Germinal center (tissue), 1 donor: ENCODE measurements at places on chromosomes 12 and 14.

GRCh38 chr12:712172-712863, 40.1 kb upstream of the WNK1 start:
- DNase-seq = no peak

DNA sequence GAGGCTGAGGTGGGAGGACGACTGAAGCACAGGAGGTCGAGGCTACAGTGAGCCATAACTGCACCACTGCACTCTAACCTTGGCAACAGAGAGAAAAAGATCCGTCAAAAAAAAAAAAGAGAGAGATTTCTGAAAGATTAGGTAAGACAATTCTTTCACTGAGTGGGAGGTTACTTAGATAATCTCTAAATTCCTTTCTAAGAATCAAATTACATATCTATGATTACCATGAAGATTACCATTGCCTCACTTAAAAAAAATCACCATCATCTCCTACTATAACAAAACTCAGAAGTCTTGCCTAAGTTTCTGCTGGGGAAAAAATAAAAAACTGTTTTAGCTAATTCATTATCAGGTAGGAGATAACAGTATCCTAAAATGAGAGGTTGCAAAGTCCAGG, 366.7 kb downstream of the DUSP6 start:
- DNase-seq = no peak

GRCh38 chr12:101781834-101782233, 42.6 kb upstream of the SYCP3 start:
- DNase-seq = no peak

- no peak for DNase-seq
Observed at GRCh38 chr12:8629486-8630033, 16.9 kb upstream of the AICDA start.

DNA sequence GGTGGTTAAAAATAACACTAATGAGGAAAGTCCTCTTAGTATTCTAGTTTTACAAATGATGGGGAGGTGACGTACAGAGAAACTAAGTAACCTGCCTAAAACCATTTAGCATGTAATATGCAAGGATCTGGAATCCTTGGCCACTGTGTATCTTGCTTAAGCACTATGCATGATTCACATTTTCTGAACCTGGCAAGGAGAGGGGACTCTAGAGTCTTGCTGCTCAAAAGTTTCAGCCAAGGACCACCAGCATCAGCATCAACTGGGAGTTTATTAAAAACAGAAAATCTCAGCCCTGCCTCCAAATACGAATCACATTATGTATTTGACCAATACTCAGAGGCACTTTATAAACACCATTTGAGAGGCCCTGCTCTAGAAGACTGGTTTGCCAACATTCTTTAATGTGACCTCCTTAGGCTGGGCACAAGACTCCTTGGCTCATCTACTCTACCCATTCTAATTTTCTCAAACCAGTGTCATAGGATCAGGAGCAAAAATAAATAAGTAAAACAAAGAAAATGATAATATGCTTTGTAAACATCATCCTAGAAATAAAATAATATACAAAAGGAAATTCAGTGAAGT, 52.9 kb downstream of the ABCC9 start:
- DNase-seq = no peak

DNA sequence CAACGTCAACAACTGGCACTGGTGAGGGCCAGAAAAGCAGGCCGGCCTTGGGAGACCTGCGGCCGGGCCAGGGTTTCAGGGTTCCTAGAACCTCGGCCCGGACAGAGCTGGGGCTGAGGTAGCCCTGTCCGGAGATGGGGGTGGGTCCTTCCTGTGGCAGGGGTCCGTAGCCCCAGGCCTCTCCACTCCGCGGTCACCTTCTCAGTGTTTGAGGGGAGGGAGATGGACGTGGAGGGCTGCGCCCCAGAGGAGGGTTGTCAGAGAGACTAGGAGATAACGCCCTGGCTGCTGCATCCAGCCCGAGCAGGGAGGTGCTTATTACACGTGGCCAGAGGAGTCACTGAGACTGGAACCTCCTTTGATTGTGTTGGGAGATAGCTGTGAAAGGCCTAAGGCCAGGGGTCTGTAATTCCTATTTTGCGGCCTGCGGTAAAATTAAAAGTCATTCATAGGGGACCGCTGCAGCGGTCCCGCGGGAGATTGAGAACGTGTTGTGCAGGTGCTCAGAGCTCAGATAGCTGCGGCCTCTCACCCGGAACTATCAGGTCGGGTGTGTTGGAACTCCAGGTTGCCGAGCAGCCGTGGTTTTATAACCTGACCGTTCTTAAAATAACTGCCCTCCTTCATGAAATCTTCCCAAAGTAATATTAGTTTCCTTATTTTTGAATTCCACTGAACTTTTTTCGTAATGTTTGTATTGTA, 507 bp downstream of the AHSA1 start:
- DNase-seq = peak; percentile 47

DNA sequence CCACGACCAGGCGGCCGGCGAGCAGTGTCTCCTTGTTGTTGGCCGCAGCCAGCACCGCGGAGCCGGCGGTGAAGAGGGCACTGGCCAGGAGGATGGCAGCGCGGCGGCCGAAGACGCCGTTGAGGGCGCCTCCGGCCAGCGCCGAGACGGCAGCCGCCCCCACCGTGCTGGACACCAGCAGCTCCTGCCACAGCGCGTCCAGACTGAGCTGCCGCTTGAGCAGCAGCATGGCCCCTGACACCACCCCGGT, 691 bp downstream of the SLC2A13 start:
- DNase-seq = no peak

DNA sequence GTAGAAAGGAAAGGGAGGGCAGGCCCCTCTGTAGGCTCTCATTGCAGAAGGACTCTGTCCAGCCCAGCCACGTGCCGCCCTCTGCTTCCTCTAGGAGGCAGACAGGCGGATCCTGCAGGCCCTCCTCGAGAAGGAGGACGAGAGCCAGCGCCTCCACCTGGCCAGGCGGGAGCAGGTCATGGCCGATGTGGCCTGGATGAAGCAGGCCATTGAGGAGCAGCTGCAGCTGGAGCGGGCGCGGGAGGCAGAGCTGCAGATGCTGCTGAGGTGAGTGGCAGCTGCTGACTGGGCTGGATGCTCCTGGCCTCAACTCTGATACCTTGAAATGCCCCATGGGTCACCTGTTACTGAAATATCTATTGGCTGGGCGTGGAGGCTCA, 10.9 kb downstream of the TCHP start:
- no peak for DNase-seq

DNA sequence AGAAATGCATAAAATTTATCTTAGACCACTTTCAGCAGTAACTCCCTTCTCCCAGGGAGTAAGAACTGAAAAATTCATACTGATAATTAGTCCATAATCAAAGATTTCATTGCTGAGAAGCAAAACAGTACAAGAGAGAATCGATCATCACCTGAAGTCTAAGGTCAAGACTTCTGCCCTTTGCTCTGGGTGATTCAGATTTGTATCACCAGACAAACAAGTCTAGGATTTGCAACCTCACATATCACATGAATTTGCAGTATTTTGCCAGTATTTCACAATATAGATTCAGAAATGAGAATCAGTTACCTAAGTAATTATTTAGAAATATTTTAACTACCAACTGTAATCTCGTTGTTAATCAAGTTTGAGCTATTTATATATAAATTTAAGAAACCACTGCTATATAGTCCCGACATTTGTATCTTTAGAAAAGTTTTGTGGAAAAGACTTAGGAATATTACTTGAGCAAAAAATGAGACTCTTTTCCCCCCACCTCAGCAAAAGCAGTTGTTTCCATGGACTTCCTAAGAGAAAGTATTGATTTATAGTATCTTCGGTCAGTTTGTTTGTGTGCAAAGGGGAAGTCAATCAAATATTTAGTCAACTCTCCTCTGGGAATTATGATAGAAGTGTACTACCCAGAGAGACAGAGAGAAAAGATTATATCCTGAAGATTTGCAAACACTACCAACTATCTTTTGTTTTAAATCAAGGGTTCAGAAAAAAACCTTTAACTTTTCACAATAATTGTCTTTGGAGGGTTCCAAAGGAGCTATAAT, 840.1 kb downstream of the TRHDE start:
- DNase-seq = no peak

GRCh38 chr12:74818412-74818811, 280.8 kb downstream of the ATXN7L3B start:
- no peak for DNase-seq

- DNase-seq = no peak
Observed at GRCh38 chr14:101224356-101225156, 321.0 kb upstream of the RTL1 start.

GRCh38 chr12:125346362-125346761, 281.1 kb downstream of the AACS start:
- peak; percentile 71 for DNase-seq

DNA sequence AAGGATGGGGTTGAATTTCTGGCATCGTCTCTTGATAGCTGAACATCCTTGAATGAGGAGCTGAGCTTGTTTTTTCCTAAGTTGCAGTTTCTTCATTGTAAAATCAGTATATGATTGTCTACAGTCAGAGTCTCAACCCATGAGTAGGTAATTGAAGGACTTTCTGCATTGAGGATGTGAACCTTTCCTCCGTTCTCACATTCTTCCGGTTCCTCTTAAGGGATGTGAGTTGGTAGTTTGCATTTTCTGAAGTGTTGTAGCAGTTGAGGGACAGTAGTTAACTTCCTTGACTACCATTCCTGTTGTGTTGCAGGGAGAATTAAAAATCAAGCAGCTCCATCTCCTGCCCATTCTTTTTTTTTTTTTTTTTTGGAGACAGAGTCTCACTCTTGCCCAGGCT, 19.1 kb downstream of the TPCN1 start:
- DNase-seq = peak; percentile 41

GRCh38 chr12:54968181-54968730, 16.3 kb downstream of the TESPA1 start:
- DNase-seq = no peak

DNA sequence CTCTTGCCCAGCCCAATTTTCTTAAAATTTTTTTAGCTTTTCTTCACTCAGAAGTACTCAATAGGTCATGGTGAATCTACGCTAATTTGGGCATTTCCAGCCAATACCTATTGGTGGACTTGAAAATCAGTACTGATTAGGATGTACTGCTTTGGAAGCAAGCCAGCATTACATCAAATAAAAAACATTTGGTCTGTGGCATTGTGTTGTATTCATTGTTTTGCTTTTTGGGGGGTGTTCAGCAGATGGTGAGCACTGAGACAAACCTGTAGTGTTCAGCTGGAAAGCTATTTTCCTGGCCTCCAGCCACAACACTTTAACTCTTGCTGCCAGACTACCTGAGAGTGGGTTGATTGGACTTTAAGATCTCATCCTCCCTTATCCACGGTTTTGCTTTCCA, 4.0 kb downstream of the MAPKAPK5 start:
- DNase-seq = no peak

- no peak for DNase-seq
Observed at GRCh38 chr14:60544659-60545058, 35.7 kb downstream of the SIX6 start.

- DNase-seq = no peak
Observed at GRCh38 chr12:91889059-91889458, 256.6 kb downstream of the BTG1 start.

- no peak for DNase-seq
Observed at GRCh38 chr14:24595073-24595808, 14.2 kb downstream of the GZMH start.

- no peak for DNase-seq
Observed at GRCh38 chr14:79564371-79564770, 646.9 kb downstream of the DIO2 start.

GRCh38 chr14:49921401-49921800, 28.5 kb downstream of the ARF6 start:
- no peak for DNase-seq

DNA sequence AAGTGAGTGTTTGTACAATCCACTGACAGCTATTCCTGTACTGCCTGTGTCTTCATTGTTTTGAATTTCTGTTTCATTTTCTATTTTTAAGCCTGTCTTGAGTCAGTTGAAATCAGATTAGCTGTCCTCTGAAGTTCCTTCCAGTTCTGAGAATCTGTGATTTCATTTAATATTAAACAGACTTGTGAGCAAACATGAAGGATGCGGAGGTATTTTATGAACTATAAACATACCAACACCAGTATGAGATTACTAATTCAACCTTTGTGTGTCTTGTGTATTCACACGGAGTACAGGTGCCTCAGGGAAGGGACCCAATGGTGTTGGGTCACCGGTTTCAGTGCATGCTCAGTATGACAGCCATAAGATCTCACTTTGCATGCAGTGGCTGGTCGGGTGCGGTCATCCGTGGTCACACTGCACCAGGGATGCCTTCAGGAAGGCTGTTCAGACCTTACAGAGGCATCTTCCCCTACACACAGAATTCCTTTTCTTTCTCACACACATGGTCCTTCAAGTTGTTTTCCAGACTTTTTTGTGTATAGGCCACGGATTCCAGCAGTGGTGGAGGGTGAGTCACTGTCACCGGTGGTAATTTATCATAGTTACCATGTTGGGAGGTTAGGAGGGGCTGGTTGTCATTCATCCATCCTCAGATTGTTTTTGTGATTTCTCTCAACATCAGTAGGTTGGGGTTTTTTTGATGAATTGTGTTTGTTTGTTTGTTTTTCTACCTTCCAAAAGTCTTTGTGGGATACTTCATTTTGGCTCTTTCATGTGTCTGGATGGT, 103.0 kb upstream of the SFSWAP start:
- no peak for DNase-seq

DNA sequence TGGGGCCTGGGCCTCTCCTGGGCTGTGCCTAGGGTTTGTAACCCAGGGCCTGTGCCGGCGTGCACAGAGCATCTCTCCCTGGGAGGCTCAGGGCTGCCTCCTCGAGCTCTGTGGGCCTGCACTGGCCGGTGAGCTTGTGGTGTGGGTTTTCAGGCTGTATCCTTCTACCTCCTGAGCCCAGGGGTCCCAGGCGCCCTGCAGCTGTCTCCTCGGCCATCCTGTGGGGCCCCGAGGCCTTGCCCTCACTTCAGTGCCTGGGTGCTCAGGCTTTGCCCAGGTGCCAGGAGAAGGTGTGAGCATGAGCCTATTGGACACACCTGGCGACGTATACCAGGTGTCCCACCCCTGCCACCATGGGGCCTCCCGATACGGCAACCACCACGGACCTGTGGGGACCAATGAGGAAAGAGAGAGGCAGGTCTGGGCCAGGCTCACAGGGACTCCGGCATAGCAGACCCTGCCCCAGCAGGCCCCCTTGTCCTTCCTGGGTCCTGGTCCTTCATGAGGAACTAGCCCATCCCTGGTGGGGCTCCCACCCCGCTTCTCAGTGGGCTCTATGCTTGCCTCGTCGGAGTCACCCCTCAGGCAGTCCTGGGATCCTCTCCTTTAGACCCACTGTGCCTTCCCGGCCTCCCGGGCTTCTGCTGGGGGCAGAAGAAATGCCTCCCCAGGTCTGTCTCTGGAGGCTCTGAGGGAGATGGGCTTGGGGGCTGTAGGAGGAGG, 400.2 kb downstream of the TMEM121 start:
- no peak for DNase-seq

- DNase-seq = no peak
Observed at GRCh38 chr12:15368812-15369211, 46.5 kb downstream of the PTPRO start.

DNA sequence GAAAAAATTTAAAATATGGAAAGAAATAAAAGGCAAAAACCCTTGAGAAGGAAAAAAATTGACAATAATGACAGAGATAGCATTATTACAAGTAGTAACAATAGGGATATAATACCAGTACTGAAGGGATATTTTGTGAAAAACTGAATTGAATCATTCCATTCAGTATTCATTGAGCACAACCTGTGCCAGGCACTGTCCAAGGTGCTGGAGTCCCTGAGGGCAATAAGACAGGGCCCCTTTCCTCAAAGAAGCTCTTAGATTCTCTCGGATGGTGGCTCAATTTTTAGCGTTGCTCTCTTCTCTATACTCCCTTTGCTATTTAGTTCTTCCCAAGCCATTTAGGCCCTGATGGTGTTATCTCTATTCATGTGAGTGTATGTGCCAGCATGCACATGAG, 34.3 kb upstream of the GAS2L3 start:
- no peak for DNase-seq
